ENCODE measurements at places on chromosomes 2 and 18.

DNA sequence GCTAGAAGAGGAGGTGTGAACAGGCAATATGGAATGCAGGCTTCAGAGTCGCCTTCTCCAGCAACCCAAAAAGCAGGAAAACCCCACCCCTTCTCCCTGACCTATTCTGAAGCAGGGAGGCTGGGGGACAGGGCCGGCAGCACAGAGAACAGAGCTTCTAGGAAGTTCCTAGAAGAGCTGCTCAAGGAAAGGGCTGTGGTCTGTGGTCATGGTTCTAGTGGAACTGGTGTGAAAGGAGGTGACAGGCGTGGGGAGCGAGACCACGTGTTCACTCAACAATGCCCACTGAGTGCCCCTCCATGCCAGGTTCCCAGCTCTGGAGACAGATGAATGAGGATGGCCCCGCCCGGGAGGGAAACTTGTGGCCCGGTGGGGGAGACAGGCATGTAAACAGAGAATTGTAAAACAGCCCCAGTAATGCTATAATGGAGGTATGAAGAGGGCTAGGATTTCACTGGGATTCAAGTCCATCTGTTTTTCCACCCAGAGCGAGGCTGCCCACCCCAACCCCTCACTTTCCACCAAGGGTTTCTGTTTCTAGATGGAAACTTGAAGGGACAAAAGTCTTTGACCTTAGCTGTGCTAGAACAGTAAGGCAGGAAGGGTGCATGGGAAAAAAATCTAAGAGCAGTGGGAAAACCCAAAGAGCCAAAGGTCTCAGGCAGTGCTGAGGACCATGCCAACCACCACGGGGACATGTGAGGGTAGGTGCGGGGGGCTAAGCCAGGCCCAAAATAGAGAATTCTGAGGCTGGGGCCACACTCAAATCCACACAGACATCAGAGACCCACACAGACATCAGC, 71.8 kb downstream of the TNS1 start:
- no peak for DNase-seq

DNA sequence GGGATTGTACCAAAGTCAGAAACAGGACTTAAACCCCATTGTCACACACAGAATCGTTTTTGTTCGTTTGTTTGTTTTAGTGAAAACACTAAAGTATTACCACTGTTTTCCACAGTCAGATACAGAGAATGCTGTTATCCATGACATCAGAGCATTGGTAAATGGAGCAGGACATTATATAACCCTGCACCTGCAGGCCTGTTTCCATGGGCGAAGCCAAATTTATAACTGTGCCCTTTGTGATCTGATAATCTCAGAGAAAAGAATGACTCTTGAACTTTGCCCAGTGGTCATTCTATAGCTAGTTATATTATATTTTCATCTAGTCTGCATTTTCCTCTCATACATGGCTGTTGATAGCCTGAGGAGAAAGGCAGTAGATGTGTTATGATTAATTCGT, 217.6 kb downstream of the TMEM182 start:
- no peak for DNase-seq

GRCh38 chr18:35085450-35086380, 44.5 kb downstream of the MAPRE2 start:
- no peak for DNase-seq

DNA sequence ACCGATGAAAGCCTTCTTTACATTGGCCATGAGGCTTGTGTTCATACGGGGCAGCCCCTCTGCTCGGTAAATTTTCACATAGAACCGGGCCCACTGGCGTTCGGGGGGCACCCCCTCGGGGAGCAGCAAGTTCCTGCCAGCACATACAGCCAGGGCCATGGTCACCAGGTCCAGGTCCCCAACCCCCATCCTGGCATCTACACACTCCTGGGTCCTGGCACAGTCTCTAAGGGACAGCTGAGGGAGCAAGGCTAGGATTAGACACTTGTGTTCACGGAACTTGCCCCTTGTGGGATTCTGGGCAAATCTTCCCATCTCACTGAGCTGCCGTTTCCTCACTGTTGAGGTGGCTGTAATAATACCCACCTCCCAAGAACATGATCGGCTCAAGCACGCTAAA, 5.6 kb upstream of the OTOF start:
- no peak for DNase-seq

DNA sequence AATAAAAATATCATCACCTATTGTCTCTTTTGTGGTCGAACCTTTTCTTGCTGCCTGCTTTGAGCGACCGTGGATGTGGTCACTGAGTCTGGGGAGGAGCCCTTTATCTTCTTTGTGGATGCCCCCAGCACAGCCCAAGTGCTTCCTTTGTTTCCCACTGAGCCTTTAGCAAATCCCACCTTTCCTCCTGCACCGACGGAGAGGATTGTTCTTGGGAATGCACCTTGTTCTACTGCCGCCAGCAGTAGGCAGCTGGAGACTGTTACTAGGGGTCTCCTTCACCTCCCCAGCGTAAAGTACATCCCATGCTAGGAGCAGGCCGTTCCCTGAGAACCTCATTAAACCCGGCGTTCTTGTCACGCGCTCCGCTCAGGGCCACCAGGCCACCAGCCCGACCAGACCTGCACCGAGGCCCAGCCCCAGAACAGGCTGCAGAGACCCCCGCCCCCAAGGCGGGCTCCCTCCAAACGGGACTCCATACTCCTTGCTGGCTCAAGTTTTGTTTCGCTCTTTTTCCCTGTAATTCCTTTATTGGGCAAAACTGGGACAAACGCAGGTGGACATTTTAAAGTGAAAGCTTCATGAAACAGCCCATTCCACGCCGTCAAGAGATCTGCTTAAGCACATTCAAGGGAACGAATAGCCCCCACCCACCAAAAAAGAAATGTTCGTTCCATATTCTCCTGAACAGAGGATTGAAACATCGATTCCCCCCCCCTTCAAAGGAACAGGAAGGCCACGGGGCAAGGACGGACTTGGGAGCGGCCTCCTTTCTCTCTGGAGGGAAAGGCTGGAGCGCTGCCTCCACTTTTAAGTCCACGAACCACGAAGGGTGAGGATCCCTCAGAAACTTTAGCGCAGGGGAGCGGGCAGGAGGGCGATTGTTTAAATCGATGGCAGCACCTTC, 1.1 kb upstream of the MAT2A start:
- peak; percentile 27 for DNase-seq

- peak; percentile 28 for DNase-seq
These were observed 31.9 kb downstream of the ACKR3 start for GRCh38 chr2:236601316-236602202.

GRCh38 chr2:129757915-129758783, 221.3 kb upstream of the RAB6C start:
- DNase-seq, result no peak

GRCh38 chr2:177028296-177028695, 184.3 kb upstream of the HNRNPA3 start:
- DNase-seq, result no peak

GRCh38 chr2:164252568-164253287, 368.6 kb downstream of the GRB14 start:
- DNase-seq, result no peak

GRCh38 chr2:177828557-177828956, 244.0 kb downstream of the PDE11A start:
- DNase-seq, result no peak

- DNase-seq, result no peak
These were observed 74.1 kb downstream of the EMX1 start for GRCh38 chr2:72991439-72991725.

DNA sequence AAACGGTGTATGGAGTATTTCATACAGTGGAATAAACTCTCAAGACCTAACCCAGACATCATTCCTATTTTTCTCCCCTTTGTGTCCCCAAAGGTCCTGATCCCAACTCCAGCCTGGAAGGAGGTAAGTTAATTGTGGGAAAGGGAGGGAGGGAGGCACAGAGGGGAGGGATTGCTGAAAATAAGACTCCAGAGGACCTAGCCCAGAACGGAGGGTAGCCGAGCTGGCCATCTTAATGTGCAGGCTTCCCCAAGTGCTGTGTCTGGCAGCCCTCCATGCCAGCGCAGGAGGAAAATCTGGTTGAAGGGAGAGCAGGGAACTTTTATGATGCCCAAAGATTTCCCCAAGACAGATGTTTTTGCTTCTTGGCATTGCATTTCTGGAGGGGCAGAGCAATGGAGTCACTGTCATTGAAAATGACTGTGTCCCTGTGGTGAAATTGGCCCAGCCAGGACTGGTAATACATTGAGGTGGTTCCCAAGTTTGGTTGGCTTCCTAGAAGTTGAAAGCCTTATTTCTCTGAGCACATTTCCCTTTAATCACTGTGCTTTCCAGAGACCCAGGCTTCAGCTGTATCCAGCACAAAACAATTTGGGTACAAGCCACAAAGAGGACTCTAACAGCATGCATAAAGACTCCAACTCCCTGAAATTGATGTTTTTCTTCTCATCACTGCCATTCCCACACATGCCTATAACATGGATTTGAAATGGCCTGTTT, 202.7 kb downstream of the AGPS start:
- DNase-seq, result no peak

DNA sequence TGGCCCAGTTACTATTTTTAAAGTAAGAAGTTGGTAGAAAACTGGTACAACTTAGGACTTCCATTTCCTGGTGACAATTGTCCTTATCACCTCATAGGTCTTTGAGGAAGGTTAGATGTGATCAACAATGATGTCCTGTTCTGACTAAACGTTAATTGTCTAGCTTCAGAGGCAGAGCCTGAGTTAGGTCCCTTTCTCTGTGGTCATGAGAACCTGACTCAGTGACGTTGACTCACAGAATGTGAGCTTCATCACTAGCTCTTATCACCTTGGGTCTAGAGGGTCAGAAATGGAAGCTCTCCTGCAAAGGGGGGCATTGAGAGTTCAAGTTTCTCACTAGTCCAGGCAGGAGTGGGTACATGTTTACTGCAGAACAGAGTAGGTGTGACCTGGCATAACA, 60.6 kb upstream of the ATP8B1 start:
- DNase-seq, result peak; percentile 50

DNA sequence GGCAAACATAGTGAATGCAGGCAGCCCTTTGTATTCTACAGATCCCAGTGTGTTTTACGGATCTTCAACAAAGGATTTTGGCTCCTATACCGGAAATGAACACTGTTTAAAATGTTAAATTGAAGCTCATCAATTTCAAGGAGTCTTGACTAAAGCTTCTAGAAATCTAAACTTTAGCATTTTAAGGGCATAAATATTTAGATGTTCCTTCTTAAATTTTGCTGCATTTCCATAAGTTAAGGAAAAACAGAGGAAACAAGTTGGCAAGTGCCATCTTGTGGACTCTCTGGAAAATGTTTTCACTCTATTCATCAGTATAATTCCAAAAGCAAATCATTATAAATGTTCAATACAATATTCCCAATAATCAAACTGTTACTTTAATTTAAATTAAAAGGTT, 19.6 kb downstream of the CHN1 start:
- no peak for DNase-seq

GRCh38 chr2:12716282-12717190, at the start of gene TRIB2:
TRIB2 (plus strand) TSS chr2:12716936; CDS start chr2:12718308, 1,372 bp downstream.
- DNase-seq, result no peak

DNA sequence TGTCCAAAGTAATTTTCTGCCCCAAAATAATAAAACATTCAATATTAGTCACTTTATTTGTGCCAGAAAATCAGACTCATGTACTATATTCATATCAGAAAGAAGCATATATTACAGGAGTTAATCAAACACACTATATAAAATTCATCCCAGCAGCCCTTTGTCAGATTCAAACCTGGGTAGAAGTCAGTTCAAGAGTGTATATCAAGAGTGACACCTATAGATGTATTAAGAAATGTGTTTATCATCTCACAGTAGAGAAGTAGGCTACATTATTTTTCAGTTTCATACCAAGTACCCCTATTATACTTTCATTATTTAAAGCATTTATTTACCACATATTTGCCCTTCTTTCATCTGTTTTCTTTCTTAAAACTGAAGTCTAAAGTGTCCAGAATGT, 193.2 kb upstream of the DDX18 start:
- no peak for DNase-seq

GRCh38 chr2:217636991-217637561, 365.7 kb downstream of the TNS1 start:
- no peak for DNase-seq

DNA sequence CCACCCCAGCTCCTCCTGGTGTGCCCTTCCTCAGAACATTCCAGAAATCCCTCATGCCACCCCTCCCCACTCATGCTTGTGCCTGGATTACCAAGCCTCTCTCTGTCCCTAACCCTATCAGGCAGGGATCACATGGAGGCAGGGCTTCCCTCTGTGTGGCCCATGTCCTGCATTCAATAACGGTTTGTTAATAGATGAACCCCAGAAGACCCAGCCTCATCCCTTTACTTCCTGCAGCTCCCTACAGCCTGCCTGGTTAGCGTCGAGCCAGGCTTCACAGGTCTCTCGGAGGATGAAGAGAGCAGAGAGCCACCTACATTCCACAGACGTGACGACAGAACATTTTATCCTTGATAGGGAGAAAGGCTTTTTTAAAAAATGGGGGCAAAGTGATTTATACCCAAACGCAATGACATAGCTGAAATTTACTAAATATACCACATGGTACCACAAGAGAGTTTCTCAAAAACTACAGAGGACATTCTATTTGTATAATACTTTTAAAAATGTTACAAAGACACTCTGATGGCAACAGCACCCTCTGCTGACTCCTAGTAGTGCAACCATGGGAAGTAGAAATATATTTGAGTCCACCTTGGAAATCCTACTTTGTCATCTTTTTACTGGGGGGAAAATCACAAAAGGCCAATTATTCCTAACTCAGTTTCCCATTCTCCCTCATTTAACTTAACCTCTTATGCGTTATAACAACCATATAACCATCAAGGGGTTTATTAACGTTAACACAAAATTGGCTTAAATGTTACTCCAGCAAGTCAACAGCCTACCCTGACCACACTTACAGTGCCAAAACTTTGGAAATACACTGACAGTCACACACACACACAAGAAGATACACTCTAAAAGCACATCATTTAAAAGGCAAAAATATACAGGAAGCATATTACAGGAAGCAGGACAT, 30.7 kb downstream of the FBXO15 start:
- no peak for DNase-seq

GRCh38 chr18:69215161-69215560, 185.5 kb upstream of the DOK6 start:
- no peak for DNase-seq

- DNase-seq, result peak; percentile 47
These were observed 58.8 kb downstream of the DGKD start for GRCh38 chr2:233413046-233413445.

GRCh38 chr2:100581277-100581612, 18.5 kb downstream of the PDCL3 start:
- no peak for DNase-seq

- DNase-seq, result no peak
These were observed 35.0 kb upstream of the SOX11 start for GRCh38 chr2:5657231-5657630.

- no peak for DNase-seq
These were observed 16.9 kb upstream of the HNRNPLL start for GRCh38 chr2:38619458-38620164.

All from RCC 7860 (cell line).